Stimulated activated CD4-positive, alpha-beta T cell treated with anti-CD3 and anti-CD28 coated beads, Interleukin-4, amount 100 ng/mL, for 1 hour (primary cell): ENCODE measurements at places on chromosomes 7 and 10.

GRCh38 chr7:105769901-105770628 lies 106.3 kb downstream of the ATXN7L1 start:
- no peak for DNase-seq

- no peak for DNase-seq
Observed at GRCh38 chr7:69246758-69247157, 351.5 kb upstream of the AUTS2 start.

DNA sequence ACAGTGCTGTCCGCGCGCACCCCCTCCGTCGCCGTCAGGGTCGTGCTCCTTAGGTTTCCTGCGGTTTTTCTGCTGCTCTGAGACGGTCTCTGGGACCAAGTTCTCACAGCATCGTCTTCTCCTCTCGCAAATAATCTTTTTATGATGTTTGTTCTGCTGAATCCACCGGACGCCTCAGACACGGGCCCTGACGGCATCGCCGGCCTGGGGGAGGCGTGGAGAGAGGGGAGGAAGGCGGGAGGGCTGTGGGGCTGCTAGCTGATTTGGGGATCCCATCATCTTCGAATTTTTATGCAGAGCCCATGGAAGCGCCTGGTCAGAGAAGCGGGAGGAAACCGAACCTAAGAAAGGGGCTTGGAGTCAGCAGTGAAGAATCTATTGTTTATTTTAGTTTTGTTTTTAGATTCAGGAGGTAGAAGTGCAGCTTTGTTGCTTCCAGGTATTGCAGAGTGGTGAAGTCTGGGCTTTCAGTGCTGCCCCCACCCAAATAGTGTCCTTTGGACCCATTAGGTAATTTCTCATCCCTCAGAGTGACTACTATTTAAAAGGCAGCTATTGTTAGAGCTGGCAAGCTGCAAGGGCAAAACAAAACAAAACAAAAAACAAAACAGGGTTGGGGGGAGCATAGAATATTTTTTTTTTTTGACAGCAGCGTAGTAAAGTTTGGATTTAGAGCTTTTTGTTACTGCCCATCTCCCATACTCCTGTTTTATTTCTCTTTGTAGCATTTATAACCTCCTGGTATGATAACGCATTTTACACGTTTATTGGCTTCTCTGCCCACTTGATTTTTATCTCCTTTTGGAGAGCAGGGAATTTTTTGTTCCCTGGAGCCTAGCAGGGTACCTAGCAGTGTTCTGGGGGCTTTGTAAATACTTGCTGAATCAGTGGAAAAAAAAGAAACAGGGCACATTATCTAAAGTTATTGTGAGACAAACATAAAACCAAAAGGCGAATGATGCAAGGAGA lies 92.6 kb downstream of the SPAG6 start:
- DNase-seq: peak; percentile 40

DNA sequence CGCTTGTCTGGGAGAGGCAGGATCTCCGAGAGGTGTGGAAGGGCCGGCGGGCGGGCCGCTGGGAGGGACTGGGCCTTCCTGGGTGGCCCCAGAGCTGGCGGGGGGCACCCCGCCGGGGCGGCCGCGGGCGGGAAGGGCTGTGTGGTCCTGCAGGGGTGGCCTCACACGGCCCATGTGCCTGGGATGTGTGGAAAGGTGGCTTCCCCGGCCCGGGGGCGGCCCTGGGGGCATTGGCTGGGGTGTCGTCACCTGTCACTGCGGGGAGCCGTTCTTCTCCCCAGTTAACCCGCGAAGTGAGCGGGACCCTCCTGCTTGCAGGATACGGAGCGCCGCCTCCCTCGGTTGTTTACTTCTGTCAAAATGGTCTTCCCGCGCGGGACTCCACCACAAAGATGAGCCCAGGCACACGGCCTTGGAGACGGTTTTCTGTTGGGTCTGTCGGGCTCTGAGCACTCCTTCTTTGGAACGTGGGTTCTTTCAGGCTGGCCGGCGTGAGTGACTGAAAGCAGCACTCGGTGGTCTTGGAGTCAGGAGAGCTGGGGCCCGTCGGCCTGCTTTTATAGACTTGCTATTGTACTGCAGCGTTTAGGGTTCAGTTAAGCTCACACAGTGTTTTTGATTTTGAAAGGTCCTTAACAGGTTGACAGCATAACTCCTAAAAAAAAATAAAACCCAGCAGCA lies 700 bp downstream of the SMC3 start:
- DNase-seq: peak; percentile 56

GRCh38 chr7:10315881-10316280 lies 657.8 kb upstream of the PHF14 start:
- DNase-seq: no peak

DNA sequence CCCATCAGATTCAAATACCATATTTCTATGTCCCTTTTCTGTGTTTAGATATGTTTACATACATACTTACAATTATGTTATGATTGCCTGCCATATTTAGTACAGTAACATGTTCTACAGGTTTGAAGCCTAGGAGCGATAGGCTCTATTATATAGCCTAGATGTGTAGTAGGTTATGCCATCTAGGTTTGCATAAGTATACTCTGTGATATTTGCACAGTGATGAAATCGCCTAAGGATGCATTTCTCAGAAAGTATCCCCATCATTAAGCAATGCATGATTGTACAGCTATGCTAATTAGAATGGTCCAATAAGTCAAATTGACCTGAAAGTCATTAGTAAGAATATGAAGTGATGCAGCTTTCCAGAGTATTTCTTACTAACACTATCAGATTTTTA lies 1171.7 kb upstream of the LRRTM3 start:
- no peak for DNase-seq

- DNase-seq: no peak
Observed at GRCh38 chr7:142696456-142697179, 52.7 kb upstream of the PRSS1 start.

DNA sequence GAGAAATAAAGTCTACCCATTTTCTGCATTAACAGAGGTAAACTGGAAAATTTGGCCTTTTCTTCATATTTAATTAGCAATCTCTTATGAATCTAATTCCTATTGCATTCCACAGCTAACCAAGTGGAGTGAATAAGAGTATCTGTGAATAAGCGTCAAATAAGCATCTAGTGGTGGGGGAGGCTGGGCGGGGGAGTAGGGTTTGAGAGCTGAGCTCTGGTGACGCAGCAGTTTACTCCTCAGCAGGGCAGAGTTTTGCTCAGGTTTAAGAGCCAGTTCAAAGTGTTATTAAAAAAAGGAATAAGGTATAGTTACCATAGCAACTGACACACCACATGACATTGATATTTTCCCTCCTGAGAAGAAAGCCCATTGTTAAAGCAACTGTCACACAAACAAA lies 1346.8 kb upstream of the CELF2 start:
- DNase-seq: no peak

DNA sequence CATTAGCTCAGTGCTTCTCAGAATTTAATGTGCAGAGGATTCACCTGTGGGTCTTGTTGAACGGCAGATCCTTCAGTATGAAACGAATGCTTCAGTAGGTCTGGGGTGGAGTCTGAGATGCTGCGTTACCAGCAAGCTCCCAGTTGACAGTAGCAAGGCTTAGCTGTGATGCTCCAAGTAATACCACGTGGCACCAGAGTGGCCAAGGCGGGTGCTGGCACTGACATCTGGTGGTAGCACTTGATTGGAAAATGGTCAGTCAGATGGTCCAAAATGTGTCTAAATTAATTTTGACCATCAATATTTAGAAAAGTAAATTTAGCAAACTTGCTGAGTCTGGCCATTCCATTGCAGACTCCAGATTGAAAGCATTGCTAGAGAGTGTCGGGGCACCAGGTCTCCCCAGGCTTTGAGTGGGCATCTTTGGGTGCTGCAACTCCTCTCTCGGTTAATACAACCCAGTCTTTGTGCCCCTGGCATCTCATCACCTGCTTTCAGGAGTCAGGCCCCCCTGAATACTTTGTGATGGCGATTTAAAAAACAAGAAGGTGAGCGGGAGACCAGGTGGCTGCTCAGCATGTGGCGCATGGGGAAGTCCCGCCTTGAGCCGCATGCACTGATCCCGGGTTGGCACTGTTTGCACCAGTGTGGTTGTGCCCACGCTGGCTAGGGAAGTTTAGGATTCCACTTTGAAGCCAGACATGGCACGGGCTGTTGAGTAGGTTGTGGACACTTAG lies 130.1 kb downstream of the NT5C2 start:
- DNase-seq: no peak

DNA sequence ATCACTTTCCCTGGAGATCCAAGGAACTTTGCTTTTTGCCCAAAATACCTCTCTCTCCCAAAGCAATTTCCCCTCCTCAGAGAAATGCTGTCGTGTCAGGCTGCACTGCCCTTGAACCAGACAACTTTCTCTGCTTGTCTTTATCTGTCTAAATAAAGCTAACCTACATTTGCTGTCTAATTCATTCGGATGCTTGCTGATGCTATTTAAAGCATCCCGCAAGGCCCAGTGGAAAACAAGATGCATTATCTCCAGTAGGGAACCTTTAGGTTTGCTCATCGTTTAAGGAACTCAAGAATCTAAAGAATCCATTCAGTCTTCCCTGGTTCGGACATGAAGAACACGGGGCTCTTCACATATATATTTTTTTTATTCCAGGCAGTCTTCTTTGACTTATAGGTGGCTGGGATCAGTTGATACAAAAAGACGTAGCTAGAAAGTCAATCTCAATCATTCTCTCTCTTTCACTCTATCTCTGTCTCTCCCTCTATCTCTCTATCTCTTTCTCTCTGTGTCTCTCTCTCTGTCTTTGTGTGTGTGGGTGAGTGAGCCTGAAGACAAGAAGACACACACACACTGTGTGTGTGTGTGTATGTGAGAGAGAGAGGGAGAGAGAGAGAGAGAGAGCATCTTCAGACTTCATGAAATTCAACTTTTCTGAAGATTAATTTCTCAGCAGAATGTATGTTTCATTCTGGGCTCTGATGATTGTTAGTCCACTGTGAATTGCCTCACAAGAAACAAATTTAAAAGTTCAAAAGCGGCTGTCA lies 92.8 kb upstream of the MKLN1 start:
- DNase-seq: no peak

DNA sequence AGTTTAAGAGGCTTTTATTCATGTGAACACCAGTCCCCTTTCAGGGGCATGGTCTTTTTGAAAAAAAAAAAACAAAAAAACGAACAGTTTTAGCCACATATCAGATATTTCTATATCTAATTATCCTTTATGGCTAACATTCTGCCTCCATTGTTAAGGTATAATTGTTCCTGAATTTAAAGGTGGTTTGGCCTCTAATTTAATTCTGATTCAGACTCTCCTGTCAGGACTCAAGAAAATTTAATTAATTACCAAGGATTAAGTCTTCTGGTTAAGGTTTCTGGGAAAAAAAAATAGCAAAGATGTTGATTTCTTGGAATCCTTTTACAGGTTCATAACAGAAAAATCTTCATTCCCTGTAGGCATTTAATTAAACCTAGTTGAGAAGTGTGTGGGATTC lies 27.4 kb downstream of the COL1A2 start:
- DNase-seq: no peak

GRCh38 chr7:96104984-96105383 lies 216.9 kb downstream of the SLC25A13 start:
- DNase-seq: no peak

DNA sequence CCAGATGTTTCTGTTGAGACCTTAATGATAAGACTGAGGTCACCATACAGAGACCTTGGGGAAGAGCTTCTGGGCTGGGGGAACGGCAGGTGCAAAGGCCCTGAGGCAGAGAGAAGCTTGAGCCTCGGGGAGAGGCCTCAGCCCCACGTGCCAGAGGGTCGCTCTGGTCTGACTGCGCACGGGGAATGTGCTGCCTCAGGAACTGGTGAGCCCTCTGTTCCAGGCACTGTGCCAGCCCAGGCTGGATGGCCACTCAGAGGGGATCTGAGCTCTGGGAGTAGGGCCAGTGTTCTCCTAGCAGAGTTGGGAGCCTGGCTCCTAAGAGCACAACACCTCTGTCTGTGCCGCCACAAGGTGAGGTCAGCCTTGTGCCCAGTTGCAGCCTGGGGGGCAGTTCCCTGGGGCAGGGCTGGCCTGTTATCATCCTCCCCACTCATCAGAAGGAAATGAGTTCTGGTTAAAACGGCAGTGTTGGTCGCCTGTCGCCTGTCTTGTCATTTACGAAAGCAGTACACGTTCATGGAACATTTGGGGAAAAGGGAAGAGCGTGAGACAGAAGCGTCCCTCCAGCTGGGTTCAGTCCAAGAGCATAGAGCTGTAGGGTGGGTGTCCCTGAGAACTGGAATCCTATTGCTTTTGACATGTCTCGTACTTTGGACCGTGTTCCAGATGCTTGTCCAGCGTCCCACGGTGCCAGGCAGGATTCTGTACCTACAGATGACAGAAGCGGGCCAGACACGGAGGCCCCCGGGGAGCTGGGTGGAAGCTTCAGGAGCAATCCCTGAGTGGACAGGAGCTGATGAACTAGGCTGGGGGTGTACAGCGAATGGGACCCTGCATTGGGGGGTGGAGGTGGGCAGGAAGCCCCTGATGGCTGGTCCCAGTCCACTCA lies 4.3 kb downstream of the TTYH3 start:
- DNase-seq: no peak

DNA sequence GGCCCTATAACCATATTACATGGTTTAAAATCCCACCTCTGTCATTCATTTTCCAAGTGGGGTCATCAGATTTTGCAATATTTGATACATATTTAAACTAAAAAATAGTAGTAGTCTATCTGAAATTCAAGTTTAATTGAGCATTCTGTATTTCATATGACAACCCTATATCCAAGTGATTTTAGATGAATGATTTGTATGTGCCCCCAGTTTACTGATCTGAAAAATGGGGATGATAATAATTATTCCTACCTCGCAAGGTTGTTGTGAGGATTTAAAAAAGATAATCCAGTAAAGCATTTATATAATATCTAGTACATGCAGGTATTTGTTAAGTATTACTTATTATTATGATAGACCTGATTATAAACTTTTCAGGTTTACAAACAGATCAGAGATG lies 84.6 kb downstream of the ARHGAP21 start:
- DNase-seq: no peak

- DNase-seq: no peak
Observed at GRCh38 chr10:69377933-69378332, 38.8 kb downstream of the TACR2 start.

DNA sequence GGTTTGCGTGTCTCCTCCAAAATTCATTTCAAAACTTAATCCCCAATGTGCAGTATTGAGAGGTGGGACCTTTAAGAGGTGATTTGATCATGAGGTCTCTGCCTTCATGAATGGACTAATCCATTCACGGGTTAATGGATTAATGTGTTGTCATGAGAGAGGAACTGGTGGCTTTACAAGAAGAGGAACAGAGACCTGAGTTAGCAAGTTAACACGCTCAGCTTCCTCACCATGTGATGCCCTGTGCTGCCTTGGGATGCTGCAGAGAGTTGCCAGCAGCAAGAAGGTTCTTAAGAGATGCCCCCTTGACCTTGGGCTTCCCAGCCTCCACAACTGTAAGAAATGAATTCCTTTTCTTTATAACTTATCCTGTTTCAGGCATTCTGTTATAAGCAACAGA lies 3.7 kb upstream of the TCTN3 start:
- no peak for DNase-seq
